C1 segment of cervical spinal cord (tissue), 14 donors: ENCODE measurements at places on chromosomes 5 and 9.

- no peak for DNase-seq
These were observed 41.6 kb upstream of the TMEM215 start for GRCh38 chr9:32741706-32742105.

DNA sequence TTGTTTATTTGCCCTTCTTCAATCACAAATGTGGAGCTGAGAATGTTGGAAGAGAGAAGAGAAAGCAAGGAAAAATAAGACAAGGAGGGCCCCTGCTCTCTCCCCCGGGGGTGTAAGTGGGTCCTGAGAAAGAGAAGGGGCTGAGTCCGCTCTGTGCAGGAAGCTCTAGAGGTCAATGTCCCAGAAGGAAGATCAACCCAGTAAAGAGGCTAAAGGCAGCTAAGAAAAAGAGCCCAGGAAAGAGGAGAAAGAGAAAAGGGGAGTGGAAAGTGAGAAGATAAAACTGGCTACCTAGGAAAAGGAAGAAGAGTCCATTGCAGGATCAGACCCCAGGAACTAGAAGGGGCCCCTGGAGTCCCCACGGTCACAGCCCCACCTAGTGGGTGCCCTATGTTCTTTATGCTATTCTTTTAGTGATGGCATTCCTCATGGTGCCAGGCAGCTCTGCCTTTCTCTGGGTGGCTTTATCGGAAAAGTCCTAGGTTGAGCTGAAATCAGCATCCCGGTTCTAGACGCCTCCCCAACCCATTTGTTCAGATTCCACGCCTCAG is 583.4 kb downstream of the ACTL7B start:
- DNase-seq = no peak

DNA sequence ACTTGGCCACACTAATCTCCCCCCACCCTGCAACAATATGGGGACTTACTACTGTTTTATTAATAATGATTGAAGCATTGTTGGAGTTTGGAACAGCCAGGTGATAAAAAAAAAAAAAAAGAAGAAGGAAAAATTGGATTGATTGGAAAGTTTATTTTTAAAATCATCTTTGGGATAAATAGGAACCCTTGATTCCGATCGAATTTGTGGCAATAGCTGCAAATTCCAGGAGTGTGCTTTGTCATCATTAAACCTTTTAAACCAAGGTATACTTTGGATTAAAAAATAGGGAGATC is 907 bp upstream of the NR2F1 start:
- no peak for DNase-seq

- no peak for DNase-seq
These were observed 51.7 kb downstream of the JADE2 start for GRCh38 chr5:134577022-134577795.

DNA sequence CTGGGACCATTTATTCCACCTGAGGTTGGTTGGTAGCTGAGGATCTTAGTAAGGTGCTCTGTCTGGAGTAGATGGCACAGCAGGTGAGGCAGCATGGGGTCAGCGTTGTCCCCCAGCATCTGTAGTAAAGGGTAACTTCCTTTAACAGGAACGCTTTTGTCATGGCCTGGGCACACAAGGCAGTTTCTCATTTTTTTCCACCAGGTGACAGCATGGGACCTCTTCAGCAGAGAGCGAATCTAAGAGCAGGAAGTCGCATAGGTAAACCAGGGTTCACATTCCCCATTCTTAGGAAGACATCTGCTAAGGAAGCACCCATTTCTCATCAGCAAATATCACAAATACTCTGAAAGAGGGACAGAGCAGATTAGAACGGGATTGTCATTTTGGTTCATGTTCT is 56.5 kb downstream of the GPR107 start:
- DNase-seq = no peak

GRCh38 chr5:148898413-148899075 is 72.1 kb downstream of the ADRB2 start:
- no peak for DNase-seq

GRCh38 chr9:70859694-70860093 is 261.7 kb downstream of the TRPM3 start:
- no peak for DNase-seq

DNA sequence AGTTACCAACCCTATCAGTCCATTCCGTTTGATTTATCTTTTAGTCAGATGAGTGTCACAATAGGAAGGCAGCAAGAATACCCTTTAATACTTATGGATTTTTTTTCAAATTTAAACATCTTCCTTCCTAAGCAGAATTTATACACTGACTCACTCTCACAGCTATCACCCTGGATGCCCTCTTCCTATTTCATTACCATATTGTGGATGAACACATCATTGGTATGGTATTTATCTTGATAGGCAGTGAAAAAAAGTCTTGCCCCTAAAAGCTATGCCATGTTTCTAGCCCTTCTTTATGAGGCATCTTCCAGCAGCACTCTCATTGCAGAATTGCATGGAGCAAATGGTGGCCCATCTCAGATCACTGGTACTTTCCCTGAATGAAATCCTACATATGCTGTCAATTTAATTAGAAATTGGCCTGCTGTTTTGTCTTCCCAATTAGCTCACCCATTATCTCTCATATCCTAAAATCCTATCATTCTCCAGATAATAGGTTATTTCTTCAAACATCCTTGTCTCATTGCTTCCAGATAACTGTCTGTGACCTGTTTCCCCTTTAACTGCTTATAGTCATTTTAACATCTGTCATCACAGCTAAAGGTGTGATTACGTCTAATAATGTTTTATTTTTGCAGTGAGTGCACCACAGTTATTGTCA is 433.5 kb upstream of the POU5F2 start:
- no peak for DNase-seq

- DNase-seq = no peak
These were observed 435.1 kb upstream of the CDH9 start for GRCh38 chr5:27473307-27474046.

DNA sequence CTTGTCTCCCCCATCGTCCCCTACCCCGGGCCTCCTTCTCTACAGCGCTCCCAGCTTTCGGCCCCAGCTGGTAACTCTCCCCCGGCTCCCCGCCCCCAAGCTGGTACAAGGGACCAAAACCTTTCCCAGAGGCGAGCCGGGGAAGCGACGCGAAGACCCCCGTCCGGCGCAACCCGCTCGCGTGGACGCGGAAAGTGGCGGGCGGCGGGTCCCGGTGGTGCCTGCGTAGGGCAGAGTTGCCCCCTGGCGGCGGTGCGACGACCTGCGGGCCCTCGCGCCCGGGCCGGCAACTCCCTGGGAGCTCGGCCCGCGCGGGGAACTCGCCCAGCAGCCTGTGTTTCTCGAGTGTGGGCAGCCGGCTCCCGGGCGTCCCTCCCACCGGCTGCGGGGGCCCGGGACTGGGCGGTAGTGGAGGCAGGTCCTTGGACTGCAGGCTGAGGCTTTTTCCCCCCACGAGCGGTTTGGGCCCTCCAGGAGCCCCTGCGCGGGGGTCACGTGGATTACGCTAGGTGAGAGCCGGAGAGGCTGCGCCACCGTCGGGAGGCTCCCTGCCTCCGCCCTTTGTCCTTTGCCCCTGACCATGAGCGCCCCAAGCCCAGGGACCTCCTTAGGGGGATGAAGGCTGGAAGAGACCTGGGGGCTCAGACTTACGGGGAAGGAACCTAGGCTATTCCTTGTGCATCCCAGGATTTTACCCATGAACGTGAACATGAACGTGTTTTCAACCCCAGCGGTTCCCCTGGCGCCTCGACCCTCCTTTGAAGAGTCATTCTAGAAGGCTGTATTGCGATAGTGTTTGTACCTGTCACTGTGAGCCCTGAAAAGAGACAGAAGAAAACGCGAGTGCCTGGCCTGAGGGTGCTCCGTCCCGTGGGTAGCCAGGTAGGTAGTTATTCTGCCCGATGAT is 2.9 kb upstream of the FOXD1 start:
- no peak for DNase-seq

GRCh38 chr5:132445640-132445923 is 45.0 kb downstream of the IRF1 start:
- DNase-seq = no peak

DNA sequence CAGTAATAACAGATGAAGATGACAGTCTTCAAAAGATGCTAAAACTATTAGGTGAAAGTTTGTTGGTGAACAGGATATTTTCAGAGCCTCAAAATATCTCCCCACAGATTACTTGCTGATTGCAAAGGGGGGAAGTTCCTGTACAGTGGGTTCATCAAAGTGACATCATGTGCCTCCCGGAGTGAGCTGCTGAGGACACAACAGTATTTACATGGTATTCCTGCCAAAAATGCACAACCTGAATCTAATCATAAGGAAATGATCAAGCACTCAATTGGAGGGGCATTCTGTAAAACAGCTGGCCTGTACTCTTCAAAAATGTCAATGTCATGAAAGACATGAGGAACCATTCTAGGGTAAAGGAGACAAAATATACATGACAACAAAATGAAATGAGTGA is 18.9 kb upstream of the GLIS3 start:
- no peak for DNase-seq

DNA sequence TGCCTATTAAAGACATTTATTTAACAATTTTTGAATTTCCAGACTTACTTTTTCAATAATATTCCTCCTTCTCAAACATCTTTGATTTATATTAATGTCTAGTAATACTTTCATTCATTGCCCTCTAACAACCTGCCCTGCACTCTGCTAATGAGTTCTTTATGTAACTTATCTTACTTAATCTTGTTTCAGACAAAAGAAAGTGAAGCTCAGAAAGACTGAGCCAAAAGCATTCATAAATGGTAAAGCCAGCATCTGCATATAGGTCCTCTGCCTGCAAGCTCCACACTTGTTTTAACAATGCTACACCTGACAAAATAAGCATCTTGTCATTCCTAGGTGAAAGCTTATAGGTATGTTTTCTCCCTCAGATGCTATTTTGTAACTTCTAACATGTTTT is 2.4 kb upstream of the TNPO1 start:
- no peak for DNase-seq

DNA sequence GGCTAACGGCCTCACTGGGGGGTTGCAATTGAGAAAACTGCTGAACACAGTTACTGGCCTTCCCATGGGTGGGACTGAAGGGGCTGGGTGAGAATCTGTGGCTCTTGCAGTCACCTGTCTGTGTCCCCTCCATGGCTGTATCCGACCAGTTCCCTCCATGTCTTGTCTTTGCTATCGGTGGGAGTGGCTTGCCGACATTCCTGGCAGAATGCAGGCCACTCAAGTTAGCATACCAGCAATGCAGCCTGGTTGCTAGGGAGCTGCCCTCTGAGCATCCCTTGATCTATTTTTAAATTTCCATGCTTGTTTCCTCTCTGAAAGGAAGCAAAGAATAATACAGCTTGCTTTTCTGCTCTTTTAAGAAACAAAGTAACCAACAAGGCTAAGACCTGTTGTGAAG is 1509.7 kb upstream of the WWC1 start:
- DNase-seq = no peak

GRCh38 chr9:12972608-12973589 is 198.1 kb downstream of the LURAP1L start:
- DNase-seq = peak; percentile 49

GRCh38 chr9:136017289-136018190 is 56.4 kb upstream of the UBAC1 start:
- no peak for DNase-seq

GRCh38 chr9:106277966-106278365 is 583.6 kb downstream of the TMEM38B start:
- DNase-seq = no peak

GRCh38 chr5:172456076-172456722 is 1.9 kb upstream of the SH3PXD2B start:
- no peak for DNase-seq

DNA sequence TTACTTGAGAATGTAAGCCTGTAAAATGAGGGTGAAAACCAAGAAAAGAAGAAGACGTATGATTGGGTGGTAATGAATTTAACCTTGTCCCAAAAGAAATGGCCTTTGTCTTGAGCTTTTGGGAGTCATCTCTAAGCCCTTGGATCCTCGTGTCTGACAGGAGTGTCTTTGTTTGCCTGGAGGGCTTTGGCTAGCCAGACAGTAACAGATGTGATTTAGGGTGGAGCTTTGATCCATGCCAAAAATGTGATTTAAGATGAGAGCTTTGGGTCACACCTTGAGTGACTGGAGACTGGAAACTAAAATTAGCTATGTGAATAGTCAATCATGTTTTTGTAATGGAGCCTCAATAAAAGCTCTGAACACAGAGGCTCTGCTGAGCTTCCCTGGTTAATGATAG is 25.9 kb upstream of the ZFAND5 start:
- no peak for DNase-seq

DNA sequence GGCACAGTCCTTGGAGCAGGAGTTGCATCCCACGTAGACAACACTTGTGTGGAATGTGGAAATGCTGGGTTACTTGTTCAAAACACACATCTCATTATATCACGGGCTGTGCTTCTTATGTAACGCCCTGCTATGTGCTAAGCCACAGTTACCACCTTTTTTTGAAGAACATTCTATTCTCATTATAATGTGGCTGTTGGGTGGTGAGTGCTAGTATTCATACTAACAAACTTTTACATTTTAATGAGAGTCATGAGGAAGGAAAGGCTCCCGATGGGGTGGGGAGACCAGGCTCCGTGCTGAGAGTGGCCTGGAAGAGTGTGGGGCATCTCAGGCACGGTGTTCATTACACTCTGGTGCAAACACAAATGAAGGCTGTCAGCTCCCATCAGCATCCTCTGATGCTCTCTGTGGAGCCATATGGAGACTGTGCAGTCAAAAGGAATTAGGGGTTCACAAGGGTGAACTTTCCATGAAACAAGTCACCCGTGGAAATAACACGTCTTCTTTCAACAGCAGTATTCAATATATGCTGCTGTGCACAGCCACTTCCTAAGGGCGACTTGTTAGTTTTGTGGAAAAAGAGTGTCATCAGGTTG is 153.1 kb upstream of the RAPGEF1 start:
- DNase-seq = no peak

- DNase-seq = no peak
These were observed 26.2 kb downstream of the ABO start for GRCh38 chr9:133248726-133249295.

GRCh38 chr5:115306011-115306536 is 9.6 kb upstream of the CCDC112 start:
- DNase-seq = no peak

GRCh38 chr5:170746075-170746960 is 37.2 kb upstream of the GABRP start:
- no peak for DNase-seq

- no peak for DNase-seq
These were observed 15.1 kb upstream of the ERAP1 start for GRCh38 chr5:96822686-96823459.

DNA sequence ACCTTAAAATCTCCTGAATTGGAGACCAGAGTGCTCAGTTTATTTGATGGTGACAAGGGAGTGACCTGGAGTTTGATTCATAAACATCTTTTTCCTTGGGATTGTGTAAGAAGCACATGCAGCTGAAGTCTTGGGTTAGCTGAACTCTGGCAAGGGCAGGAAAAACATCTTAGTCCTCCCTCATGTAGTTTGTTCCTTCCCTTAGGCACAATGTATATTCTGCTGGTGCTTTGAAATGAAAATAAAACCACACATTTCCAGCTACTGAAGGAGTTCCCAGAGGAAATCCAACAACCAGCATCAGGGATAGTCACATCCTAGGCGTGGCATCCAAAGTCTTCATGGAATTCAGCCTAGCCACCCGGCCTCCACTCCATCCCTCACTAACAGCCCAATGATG is 95.2 kb upstream of the PAPPA start:
- DNase-seq = no peak
